ENCODE measurements at places on chromosomes 16 and 17. TPM values are rescaled to one million over a fixed set of nuclear protein-coding genes. Genes with fewer than 3 reads are reported as not detected.
A peak's percentile ranks its signal among the peaks of the same experiment; 100 is the strongest.

GRCh38 chr16:72785886-72786285 is 262.0 kb downstream of the ZFHX3 start:
- no peak for DNase-seq

- DNase-seq, result no peak
Measured at GRCh38 chr17:9900784-9901183, 4.3 kb downstream of the RCVRN start.

The GRAP gene
- 15.9 TPM for total RNA-seq

- DNase-seq, result peak; percentile 87
Measured at GRCh38 chr17:78748730-78749317, 33.2 kb downstream of the CYTH1 start.

DNA sequence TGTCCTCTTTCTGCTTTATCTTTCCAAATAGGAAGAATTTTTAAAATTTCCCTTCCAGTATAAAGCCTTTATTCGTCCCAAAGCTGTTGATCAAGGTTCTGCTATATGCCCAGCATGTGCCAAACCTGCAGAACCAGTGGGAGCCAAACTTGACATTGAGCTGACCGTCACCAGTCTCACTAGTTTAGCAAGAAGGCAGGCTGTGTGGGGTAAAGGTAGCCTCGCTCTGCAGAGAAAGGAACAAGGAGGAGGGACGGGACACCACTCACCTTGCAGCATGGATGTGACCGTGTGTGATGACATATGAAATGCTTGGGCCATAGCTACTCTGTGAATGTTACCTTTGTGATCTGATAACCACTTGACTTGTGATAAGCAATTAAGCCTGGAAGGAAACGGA is 392.2 kb downstream of the CPPED1 start:
- DNase-seq, result no peak

DNA sequence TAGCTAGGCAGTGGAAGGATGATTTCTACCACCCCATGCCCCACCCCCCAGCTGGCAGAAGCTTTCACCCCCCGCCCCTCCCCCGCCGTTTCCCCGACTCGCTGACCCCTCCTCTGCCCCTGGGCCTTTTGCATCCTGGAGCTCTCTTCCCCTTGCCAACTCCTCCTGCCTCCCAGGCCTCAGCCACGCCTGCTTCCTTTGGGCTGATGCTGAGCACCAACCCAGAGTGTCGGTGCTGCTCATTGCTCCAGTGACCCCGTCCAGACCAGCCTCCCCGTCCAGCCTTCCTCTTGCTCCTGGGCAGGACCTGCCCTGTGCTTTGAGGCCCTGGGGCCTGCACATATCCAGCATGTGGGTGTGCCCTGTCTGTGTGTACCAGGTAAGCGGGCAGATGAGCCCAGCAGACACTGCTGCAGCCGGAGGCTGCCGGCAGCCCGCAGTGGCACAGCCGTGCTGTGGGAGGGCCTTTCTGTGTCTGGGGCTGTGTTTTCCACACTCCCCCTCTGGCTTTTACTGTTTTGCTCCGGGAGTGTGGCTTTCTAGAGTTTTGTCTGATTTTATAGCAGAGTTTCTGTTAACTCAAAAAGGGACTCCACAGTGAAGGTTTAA is 72.9 kb downstream of the JPH3 start:
- DNase-seq, result no peak

The SEPTIN12 gene
- total RNA-seq, result not detected

DNA sequence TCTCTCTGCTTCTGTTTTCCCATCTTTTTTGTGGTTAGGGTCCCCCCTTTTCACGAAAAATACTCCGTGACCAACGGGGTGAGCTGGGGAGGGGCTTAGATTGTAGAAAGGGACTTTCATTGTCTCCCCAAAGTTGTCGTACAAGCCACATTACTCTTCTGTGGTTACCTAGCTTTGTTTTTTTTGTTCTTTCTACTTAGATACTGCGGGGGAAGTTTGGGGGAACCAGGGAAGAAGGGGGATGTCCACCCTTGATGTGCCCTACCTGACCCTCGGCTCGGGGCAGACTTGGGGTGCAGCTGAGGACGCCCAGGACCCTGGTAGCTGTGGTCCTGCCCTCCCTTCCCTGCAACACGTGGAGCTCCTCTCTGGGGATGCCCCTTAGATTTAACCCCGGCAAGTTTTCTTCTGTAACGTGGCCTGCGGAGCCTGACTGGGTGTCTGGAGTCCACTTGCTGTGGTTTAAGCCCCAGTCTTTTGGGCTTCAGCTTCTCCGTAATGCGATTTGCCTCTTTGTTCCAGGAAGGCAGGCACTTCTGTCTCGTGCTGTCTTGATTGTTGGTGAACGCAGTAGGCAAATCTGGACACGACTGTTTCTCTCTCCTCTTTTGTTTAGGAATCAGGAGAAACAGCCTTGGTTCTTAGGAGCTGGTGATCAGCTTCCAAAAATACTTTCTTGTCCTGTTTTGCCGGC is 892 bp downstream of the ABCC1 start:
- no peak for DNase-seq

DNA sequence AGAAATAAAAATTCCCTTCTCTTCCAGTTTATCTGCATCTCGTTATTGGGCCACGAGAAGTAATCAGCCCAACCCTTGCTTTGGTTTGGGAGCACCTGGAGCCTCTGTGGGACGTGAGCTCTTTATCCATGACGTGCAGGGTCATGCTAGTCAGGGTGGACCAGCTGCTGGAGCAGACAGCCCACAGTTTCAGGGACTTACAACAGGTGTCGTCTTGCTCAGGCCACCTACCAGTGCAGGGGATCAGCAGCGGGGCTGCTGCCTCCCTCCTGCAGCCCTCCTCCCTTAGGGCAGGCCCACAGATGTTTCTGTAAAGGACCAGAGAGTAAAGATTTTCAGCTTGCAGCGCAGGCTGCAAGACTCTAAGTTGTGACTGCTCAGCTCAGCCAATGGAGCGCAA is 16.9 kb downstream of the ADAD2 start:
- DNase-seq, result no peak

The TMIGD1 gene
- total RNA-seq, result not detected

The FNDC8 gene
- total RNA-seq, result not detected

The CD68 gene
- total RNA-seq, result 20.8 TPM

GRCh38 chr16:58127634-58128033 is 1.5 kb downstream of the CFAP20 start:
- no peak for DNase-seq

The CLEC19A gene
- not detected for total RNA-seq

- no peak for DNase-seq
Measured at GRCh38 chr17:75099881-75100595, 9.7 kb upstream of the ARMC7 start.

The MYH13 gene
- total RNA-seq, result not detected

- no peak for DNase-seq
Measured at GRCh38 chr16:19027416-19027815, 40.0 kb upstream of the COQ7 start.

DNA sequence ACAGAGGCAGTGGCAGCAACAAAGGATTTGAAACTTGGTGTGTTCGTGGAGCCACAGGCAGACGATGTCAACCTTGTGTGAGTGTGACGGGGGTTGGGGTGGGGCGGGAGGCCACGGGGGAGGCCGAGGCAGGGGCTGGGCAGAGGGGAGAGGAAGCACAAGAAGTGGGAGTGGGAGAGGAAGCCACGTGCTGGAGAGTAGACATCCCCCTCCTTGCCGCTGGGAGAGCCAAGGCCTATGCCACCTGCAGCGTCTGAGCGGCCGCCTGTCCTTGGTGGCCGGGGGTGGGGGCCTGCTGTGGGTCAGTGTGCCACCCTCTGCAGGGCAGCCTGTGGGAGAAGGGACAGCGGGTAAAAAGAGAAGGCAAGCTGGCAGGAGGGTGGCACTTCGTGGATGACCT is 25.5 kb downstream of the STH start:
- DNase-seq, result no peak

The CCL4L2 gene
- total RNA-seq, result 37.4 TPM

DNA sequence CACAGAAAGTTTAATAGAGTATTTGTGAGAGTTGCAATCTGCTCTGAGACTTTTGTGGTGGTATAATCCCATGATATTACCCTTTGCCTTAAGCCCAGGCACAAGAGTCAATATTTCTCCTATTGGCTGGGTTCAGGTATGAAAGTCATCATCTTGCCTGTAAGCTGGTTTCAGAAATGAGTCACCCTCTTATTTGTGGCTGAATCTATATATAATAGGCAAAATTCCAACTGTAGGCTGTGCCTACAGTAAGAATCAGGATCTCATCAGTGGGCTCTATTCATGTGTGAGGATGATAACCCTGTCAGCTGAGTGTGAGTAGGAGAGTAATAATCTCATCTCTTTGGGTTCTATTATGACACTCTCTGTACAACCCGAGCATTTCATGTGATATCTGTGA is 2103.1 kb downstream of the TP53TG3F start:
- no peak for DNase-seq

- no peak for DNase-seq
Measured at GRCh38 chr16:50393858-50394802, 25.3 kb upstream of the BRD7 start.

Data from natural killer cell treated with Interleukin-12 subunit alpha and Interleukin-12 subunit beta and Interleukin-15 and Interleukin-18, amount 100 ng/mL, for 72 hours (primary cell).